ENCODE measurements at places on chromosomes 1 and 21.

DNA sequence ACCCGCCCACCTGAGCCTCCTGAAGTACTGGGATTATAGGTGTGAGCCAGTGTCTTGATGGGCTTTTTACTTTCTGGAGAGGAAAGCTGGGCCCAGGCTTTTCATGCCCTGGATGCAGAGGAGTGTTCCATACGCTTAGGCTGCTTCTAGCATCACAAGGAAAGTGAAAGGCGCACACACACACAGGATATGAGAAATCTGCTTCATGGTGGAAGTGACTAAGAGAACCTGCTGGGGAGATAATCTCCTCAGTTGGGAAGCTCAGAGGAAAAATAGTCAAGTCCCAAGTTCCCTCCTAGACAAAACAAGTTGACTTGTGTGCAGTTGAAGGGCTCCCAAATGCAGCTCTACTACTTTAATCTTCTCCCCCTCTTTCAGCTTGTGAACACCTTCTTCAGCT lies 2.2 kb downstream of the NUDC start:
- DNase-seq: peak; percentile 89

- no peak for DNase-seq
These were observed 2.5 kb upstream of the MX2 start for GRCh38 chr21:41359286-41359685.

DNA sequence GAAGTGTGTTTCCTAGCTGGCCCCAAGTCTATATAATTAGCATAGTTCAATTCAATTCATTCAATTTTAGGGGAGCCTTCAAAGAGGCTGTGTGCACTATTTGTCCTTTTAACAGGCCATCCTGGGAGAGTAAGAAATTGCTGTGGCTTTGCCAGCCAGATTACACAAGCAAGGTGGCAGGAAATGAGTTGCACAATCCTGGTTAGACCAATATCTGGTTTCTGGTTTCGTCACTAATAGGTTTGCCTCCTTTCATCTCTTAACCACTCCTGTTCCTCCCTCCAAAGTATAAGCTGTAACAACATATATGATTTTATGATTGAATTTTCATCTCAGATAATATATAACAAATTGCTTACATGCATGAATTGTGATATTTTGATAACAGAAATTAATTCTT lies 84.1 kb upstream of the NEGR1 start:
- DNase-seq: peak; percentile 71

DNA sequence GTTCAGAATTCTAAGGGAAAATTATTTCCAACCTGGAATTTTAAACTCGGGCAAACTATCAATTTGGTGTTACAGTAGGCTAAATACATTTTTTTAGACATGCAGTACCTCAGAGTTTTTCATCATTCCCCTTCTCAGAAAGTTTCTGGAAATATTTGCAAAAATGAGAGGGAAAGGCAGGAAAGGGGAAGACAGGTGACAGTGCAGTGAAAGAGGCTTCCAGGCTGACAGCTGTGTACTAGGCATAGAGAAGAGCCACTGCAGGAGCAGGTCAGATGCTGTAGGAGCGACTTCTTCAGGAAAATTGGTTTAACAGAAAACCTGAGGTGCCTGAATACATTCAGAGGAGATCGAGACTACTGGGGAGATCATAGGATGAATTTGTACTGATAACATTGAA lies 19.9 kb downstream of the CERS2 start:
- no peak for DNase-seq

GRCh38 chr1:201295861-201296260 lies 12.6 kb downstream of the PKP1 start:
- DNase-seq: peak; percentile 65

- DNase-seq: peak; percentile 79
These were observed 20.6 kb downstream of the PGBD2 start for GRCh38 chr1:248926401-248927182.

GRCh38 chr1:58353168-58353567 lies 193.4 kb downstream of the OMA1 start:
- DNase-seq: no peak

GRCh38 chr1:87963556-87963955 lies 634.9 kb downstream of the LMO4 start:
- DNase-seq: peak; percentile 82

GRCh38 chr21:35952651-35953340 lies 107.5 kb downstream of the SETD4 start:
- DNase-seq: no peak

GRCh38 chr1:28450561-28450960 lies 55.3 kb upstream of the RCC1 start:
- no peak for DNase-seq

- peak; percentile 89 for DNase-seq
These were observed 14.9 kb upstream of the PAQR7 start for GRCh38 chr1:25890239-25891034.

DNA sequence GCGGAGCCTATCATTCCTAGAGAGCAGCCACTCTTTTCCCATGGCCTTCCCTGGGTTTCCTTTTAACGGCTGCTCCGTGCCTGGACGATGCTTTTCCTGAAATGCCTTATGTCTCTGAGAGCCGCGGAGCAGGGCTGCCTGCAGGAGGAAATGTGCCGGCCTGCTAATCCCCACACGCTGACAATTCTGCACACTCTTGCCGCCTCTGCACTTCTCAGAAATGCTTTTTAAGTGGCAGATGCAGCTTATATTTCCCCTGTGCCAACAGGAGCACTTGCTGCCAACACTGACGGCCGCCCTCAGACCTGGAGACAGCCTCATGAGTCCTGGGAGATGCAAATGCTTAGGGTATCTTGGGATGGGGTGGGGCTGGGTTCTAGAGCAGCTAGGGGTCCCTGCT lies 253.2 kb downstream of the GRIK3 start:
- DNase-seq: no peak
